A549 treated with CORT108297 at 1 μM for 4 hours (cell line): ENCODE measurements at places on chromosomes 3 and 15. TPM values are rescaled to one million over a fixed set of nuclear protein-coding genes. Genes with fewer than 3 reads are reported as not detected.

FRMD5 gene
- 2.7 to 3.7 TPM (median 3.2 TPM) in 5 replicates for total RNA-seq

FAM162A gene
- 30.4 to 35.8 TPM (median 35.0 TPM) in 5 replicates for total RNA-seq

PROS1 gene
- total RNA-seq: 8.0 to 11.2 TPM (median 8.5 TPM) in 5 replicates

SCG3 gene
- 0.03 to 0.05 TPM (median 0.04 TPM) in 3 of 5 replicates, not detected in the others for total RNA-seq

PP2D1 gene
- total RNA-seq: not detected in 5 replicates

GOLGA6L22 gene
- total RNA-seq: not detected in 5 replicates
